ENCODE measurements at places on chromosomes 5 and 9. TPM values are rescaled to one million over a fixed set of nuclear protein-coding genes. Genes with fewer than 3 reads are reported as not detected.
A peak's percentile ranks its signal among the peaks of the same experiment; 100 is the strongest.

TMEM141 gene
- total RNA-seq: 121 TPM

LURAP1L gene
- 25.2 TPM for total RNA-seq

DMRT3 gene
- total RNA-seq: 0.29 TPM

RNF208 gene
- 1.5 TPM for total RNA-seq

GRCh38 chr5:133749331-133749985 is 137.1 kb upstream of the FSTL4 start:
- no peak for DNase-seq

DNA sequence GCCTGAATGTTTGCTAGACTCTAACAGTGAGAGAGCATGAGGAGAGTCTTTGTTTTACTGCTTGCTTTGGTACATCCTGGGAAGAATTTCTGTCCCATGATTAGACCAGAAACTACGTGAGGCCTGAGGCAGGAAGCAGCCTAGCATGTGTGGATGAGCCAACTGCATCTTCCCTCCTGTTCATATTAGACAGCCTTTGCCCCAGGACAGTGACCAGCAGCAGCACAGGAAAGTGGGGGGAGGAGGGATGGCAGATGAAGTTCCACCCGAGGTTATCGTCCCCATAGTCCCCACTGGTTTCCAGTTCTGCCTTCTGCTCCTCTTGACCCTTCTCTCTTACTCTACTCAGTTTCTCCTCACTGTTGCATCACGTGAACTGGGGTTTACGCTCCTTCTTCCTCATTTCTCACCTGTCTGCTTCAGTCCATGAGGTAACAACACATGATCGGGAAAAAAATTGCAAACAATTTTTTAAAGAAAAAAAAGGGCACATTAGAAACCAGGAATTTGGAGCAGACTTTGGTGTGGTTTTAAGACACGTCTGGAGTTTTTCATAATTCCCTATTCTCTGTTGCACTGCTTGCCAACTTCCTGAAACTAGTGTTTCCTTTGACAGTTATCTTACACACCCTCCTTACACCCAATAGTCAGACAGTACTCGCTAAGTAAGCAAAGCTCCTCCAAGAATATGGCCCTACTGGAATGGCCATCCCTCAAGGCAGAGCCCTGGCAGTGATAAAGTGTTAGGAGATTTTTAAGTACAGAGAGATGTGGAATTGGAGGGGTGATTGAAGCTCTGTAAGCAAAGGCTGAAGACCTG is 84.1 kb downstream of the SNX18 start:
- peak; percentile 63 for DNase-seq

- DNase-seq: no peak
Observed at GRCh38 chr9:79425840-79426239, 145.9 kb upstream of the TLE4 start.

DNA sequence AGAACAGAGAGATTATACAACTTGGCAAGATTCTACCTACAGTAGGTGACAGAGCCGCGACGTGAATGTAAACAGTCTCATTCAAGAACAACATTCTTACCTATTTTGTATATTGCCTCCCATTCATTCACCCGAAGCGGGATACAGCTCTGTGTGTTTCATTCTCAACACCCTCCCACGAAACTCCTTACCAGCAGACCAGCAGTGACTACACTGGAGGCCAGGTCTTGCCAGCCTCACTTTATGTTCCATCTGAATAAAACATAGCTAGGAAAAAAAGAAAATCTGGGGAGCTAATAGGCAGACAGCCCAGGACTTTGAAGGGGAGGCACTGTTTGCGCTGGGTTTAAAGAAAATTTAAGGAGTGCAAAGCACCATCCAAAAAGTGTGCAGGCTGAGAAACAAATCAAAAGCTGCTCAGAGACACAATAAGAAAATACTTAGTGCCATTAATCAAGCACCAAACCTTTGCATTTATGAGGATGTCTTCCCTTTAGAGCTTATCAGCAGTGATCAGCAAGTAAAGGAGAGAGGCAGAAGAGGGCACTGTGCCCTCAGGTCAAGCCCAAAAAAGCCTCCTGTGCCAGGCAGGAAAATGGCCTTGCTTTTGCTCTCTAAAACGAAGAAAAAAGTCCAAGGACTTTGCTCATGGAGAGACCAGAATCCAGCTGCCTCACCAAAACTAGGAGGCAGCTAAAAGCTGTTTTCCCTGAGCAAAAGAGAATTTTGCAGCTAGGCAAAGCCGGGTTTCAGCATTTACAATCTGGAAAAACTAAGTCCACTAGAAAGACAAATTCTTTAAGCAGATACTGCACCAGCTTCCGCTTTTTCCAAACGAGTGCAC is 295.1 kb downstream of the BNC2 start:
- DNase-seq: no peak

DNA sequence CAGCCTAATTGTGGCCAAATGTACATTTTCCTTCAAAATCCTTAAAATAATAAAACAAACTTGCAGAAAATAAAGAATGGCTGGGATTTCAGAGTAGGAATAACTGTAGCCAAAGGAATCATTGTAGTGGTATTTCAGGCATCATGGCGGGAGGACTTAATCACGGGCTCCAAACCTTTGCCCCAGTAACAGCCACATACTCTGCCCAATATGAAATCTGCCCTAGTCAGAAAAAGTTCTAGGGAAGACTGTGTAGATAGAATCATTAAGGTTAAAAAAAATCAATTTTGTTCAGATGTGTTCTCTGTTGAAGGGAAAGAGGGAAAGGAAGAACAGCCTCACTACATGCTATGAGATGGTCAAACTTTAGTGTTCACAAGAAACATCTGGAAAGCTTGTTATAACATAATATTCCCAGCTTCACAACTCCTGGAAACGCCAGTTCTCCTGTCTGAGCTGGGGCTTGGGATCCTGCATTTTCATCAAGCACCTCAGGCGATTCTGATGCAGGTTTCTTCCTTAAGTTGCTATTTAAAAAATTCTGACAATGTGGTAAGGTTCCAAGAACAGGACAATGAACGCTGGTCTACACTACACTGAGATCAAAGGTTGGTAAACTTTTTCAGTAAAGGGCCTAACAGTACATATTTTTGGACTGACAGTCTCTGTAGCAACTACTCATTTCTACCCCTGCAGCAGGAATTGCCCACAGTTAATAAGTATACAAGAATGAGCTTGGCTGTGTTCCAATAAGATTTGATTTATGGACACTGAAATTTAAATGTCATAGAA is 87.9 kb downstream of the CEMIP2 start:
- no peak for DNase-seq

DNA sequence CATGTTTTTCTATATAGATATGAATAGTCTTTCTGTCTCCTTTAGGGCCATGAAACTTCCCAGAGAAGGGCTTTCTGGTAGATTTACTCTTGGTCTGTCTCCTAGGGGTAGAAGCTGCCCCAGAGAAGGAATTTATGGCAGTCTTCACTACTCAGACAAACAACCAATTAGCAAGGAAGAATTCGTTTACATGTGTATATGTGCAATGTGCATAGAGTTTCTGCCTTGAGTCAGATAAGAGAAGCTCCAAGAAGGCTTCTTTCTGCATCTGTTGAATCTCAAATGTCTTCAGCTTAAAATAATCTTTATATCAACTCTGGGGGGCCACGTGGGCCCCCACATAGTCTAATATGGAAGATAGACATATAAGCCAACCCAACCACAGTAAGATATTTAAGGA is 7.6 kb upstream of the CLINT1 start:
- no peak for DNase-seq

DNA sequence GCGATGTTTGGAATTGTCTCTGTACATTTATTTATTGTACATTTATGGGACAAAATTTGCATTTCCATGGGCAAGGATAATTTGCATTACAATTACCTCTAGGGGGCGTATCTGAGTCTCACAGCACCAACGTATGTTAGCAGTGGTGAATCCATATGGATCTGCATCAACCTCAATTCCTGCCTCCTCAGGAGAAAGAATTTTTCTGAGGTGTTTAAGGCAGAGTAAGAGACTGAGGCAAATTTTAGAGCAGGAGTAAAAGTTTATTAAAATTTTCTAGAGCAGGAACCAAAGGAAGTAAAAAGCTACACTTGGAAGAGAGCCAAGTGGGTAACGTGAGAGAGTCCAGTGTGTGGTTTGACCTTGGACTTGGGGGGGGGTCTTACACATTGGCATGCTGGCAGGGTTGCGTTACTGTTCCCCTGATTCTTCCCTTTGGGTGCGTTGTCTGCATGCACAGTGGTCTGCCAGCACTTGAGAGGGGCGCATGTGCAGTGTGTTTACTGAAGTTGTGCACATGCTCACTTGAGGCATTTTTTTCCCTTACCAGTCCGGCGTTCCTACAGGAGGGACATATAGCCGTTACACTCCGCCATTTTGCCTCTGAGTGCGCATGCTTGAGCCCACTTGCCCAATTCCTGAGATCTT is 21.0 kb upstream of the RAB14 start:
- no peak for DNase-seq

- DNase-seq: no peak
Observed at GRCh38 chr5:131081913-131082488, 83.1 kb downstream of the HINT1 start.

DNA sequence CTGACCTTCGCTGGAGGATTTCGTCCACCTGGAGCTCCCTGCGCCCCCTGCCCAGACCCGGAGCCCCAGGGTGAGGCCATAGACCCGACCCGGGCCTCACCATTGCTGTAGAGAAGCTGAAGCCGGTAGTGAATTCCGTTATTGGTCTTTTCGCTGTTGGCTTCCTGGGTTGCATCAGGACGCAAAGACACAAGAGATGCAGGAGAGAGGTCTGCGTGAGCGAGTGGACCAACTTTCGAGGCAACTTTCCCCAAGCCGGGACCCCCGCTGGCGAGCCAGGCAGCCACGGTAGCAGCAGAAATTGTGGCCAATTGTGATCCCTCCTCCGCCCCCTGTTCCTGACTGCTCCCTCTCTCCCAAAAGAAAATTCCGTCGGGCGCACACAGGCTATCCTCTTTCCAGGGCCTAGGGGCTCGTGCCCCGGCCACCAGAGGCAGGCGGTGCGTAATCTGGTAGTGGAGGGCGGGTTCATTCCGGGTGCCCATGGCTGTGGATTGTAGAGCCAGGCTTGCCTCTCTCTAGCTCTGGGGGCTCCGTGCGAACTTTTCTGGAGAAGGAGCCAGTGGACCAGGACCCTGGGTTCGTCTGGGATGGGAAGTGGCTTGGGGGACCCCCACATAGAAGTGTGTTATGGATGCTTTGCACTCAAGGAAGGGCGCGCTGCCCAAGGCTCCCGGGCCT is 3.3 kb downstream of the EBF1 start:
- no peak for DNase-seq

Measured in breast epithelium (tissue), 4 donors.